Stimulated activated CD4-positive, alpha-beta T cell treated with anti-CD3 and anti-CD28 coated beads, Interleukin-4, amount 100 ng/mL, for 1 hour (primary cell): ENCODE measurements at places on chromosomes 7 and 10.

DNA sequence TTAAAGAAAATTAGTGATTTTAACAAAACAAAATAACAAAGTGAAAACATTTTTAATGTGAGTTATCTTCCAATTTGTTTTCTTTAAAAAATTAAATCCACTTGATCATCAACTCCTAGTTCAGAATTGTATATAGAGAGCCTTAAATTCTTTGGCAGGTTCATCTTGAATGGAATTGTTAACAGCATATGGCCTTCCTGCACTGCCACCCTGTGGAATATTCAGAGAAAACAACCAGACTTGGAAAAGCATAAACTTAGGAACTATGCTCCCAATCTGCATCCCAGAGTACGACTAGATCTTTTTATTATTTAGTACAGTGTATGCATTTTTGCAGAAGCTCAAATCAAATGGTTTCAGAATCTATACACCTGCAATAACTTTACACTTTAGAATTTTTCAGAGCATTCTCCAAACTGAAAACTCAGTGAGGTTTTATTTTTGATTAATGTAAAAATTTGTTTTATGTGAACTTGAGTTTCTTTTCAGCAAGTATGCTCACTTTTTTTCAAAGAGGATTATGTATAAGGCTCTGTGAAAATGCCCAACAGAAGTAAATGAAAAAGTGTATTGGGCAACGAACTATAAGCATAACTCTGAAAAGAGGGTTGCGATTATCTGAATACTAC is 44.9 kb upstream of the ANK3 start:
- no peak for DNase-seq

DNA sequence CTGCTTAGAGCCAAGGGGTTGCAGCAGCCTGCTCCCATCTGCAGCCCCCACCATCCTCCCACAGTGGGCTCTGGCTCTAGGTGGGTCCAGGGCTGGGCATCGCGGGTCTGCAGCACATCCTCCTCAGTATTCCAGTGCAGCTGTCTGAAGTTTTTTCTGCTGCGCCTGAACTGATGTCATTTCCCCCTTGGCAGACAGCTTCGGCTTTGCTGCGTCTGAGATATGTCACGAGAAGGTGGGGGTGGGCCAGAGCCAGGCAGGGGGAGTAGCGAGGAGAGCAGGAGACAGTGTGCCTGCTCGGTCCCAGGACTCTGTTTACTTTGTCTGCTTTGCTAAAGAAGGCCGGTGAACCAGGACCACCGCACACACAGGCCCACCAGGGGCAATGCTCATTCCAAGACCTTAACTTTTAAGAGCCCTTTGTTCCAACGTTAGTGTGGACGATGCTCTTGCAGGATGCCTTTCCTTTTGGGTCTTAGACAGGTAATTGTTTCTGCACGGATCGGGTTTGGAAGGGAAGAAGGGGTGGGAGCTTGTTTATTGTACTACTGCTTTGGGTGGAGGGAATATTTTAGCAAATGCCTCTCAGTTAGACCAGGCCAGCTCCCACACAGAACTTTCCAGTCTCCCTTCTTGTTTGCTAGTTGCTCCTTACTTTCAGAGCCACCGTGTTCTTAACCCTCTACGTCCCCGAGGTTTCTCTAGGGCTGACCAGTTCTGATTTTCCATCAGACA is 32.4 kb downstream of the WBP1L start:
- peak; percentile 10 for DNase-seq

DNA sequence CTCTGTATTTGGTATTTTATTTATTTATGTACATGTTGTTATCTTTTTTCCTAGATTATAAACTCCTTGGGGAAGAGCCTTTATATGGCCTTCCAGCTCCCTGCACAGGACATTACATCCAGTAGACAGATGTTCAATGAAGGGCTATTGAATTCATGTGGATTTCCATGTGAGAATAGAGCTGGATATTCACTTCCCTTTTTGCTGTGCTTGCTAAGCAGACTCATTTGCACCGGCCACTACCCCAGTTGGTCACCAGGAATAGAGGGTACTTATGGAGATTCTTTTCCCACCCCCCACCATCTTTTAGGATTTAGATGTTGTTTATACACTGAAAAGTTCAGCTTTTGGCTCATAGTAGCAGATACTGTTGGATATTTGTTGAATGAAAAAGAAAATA is 374.1 kb downstream of the NRG3 start:
- no peak for DNase-seq

GRCh38 chr10:64365663-64366062 is 844.5 kb downstream of the REEP3 start:
- DNase-seq, result no peak

DNA sequence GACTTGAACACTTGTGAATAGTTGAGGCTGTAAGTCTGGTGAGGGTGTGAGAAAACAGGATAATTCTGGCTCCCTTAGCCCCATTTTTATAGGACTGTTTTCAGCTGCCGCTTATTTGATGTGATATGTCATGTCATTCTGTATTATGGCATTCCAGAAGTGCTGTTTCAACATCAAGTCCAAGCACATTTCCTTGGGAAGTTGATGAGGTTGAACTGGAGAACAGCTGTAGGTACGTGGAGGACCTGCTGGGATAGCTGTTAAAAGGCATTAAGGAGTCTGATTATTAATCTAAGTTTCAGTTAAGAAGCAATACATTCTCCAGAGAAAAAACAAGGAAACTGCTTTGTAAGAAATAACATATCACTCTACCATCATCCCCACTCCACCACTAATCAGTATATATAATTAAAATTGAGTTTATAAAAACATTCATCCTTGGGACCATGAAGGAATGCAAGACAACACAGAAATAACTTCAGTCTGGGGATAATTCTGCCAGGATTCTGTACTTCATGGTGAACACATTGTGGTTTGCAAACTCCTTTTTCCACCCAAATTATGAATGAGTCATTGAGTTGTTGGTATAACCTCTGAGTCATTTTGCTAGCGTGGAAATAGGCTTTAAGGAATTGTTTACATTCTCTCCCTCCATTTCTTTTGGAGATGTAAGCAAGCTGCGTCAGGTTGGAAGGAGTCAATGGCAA is 39.9 kb upstream of the TMEM229A start:
- no peak for DNase-seq

GRCh38 chr7:40597517-40597916 is 462.7 kb downstream of the SUGCT start:
- DNase-seq, result no peak

DNA sequence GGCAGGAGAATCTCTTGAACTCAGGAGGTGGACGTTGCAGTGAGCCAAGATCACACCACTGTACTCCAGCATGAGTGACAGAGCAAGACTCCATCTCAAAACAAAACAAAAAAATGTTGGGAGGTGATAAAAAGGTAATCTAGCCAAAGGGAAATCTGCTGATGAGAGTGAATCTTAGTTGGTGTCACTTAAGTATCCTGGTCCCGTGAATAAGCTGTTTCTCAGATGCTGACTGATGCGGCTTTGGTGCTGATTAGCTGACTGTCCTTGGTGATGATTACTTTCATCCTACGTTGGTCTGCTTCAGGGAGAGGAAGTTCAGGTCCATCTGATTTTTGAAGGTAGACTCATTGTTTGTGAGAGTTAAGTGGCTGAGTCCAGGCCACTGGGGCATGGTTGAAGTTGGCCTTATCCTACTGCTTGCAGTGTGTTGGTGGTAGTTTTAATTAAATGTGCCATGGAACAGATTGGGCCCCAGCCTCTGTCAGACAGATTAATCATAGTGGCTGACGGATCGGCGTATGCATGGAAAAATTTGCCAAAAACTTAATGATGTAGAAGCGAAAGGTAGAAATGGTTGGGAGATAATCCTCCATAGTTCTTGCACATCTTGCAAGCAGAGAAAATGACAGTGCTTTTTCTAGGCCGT is 17.4 kb upstream of the TMEM236 start:
- DNase-seq, result no peak

DNA sequence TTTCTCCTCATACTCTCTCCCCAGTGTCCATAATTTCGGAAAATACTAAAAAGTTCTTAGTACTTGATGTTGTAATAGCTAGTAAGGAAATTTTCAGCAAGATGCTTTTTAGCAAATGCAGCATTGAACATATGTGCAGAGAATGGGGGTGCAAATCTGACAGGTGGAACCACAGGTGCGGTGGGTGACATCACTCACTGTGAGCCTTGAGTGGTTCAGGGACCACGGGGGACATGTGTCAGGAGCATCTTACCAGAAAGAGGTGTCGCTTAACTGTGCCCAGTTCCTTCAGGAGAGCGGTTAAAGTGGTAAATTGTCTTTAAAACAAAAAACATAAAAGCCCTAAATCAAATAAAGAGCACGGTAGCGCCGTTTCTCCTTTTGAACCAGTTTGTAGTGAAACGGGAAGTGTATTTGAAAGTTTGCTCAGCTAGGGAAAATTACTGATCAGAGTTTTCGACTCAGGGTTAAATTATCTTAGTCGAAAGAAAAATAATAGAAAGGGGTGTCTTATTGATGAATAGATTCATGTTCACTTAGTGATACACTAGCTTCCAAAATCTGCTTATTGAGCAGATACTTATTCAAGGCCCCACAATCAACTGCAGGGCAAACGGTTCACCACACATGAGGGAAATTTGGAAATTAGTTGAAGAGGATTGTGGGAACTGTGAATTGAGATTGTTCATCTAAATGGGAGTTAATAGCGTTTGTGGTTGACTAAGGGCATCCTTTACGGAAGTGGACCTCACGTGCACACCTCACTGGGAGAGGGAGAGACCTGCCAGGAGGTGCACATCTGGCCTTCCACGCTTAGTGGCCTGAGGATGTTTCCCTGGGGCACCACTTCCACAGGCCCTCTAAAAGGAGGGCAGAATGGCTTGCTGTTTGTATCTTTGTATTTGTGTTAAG is 12.7 kb downstream of the CUL1 start:
- no peak for DNase-seq

DNA sequence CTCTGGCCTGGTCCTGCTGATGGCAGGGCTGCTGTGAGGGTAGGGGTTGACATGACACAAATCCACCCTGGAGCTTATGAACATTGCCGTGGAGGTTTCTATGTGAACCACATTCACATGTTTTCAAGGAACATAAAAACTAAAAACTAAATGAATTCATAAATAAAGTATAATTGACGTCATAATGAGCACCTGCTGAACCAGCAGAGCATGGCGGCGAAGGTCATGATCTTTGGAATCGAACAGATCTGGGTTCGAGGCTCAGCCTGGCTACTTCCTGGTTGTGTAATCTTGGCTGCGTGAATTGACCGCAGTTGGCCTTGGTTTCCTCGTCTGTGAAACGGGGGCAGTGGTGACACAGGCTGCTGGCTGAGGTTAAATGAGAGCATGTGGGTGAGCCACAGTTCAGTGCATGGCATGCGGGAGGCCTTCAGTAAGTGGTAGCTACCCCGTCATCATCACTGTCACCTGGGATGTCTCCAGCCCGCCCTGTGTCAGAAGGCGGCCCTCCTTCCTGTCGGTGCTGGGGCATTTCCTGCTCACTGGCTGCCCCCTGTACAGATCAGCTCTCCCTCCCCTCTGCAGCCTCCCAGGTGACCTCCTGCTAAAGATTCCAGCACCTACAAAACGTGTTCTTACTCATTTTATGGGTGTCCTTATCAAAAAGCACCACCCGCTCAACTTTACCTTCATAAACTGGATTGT is 190.3 kb upstream of the SHH start:
- no peak for DNase-seq

GRCh38 chr7:149731207-149731955 is 42.0 kb downstream of the ZNF467 start:
- DNase-seq, result no peak

GRCh38 chr7:30708983-30709382 is 26.7 kb upstream of the CRHR2 start:
- no peak for DNase-seq

GRCh38 chr7:137652721-137653120 is 194.1 kb downstream of the DGKI start:
- DNase-seq, result no peak

DNA sequence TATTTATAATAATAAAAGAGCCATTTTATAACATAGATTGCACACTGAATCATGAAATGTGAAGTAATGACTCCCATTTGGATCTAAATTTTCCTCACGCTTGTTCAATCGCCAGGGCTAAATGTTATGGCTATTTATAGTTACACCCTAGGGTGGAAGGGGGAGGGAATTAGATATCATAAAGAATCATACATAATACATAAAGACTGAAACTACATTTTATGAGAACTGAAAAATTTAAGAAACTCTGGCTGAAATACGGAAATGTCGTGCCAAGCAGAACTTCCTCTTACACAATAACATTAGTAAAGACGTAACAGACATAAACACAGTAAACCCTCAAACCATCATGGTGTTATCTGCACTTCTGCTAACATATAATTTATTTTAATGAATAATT is 327.5 kb upstream of the PHF14 start:
- no peak for DNase-seq

GRCh38 chr7:155992974-155993373 is 180.7 kb upstream of the SHH start:
- DNase-seq, result no peak

- DNase-seq, result no peak
Measured at GRCh38 chr7:128446306-128446705, 9.4 kb upstream of the HILPDA start.

DNA sequence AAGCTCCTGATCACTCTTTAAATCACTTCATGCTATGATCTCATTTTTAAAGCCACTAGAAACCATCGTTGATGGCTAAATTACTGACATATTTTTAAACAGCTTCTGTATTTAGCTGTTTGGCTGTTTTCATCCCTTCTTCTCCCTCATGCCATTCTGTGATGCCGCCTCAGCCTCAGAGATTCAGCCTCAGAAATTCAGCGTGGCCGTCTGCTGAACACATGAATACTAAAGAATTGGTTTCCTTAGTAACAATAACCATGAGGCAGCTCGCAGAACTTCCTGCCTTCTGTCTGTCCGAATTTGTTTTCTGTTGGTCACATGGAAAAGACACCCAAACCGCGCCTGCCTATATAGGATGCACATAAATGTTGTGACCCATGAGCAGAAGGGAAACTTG is 31.0 kb upstream of the FZD1 start:
- DNase-seq, result no peak

GRCh38 chr7:94394437-94395140 is at the start of gene COL1A2:
Gene COL1A2, plus strand, starts transcription at chr7:94394895. Its CDS starts 137 bp downstream, at chr7:94395032.
- no peak for DNase-seq

- DNase-seq, result no peak
Measured at GRCh38 chr7:48090095-48090805, 1.2 kb downstream of the UPP1 start.

GRCh38 chr7:75921479-75921878 is 6.5 kb downstream of the POR start:
- no peak for DNase-seq

- DNase-seq, result no peak
Measured at GRCh38 chr10:83425306-83425705, 714.0 kb upstream of the GHITM start.

- no peak for DNase-seq
Measured at GRCh38 chr7:111424768-111425167, 137.5 kb downstream of the IMMP2L start.

GRCh38 chr10:80579181-80579763 is 41.6 kb downstream of the SH2D4B start:
- DNase-seq, result no peak

GRCh38 chr7:100609958-100610357 is 2.4 kb upstream of the MOSPD3 start:
- DNase-seq, result no peak
